HAP-1 (cell line): ENCODE measurements at places on chromosomes 5 and 9.

DNA sequence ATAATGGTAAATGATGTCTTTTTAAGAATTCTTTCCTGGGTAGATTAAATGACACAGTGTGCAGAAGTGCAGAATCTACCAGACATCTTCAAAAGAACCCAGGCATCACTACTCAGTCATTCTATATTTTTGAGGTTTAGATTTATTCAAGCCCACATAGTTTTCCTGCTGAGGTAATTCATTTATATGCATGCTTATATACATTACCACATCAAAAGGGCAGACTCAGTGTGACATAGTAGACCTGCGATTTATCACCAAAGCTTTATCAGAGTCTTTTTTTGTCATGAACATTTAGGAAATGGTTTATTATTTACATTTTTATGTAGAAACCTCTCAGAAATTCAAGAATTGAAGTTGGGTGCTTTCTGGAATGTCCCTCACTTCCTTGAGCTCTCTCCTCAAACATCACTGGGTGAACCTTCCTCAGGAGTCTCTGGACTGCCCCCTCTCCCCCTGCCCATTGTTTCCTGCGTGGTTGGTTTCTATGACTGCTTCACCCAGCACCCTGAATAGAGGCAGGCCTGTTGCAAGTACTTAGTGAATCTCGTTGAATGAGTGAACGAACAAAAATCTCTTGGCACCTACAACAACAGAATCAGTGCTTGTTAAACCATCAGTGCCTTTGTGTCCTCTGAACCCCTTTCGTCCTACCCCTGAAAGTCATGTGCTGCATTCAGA lies 42.5 kb downstream of the ADAMTS16 start:
- no peak for DNase-seq

GRCh38 chr5:94245608-94246007 lies 372.8 kb downstream of the KIAA0825 start:
- no peak for DNase-seq

DNA sequence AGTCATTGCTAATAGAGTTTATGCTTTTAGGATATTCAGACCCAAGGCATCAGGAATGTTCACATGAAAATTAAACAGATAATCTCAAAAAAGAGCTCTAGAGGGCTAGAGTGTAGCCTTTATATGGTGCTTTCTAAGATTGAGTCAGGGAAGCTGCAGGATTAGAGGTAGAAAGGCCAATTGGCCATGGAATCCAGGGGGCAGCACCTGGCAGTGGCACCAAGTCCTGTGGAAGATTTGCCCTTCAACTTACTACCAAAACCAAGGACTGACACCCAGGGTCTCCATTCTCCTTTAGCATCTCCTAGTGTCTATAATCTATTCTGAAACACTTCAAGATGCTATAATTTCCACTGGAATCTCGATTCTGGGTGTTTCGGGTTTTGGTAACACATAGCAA lies 112.4 kb downstream of the ACER2 start:
- DNase-seq, result no peak

DNA sequence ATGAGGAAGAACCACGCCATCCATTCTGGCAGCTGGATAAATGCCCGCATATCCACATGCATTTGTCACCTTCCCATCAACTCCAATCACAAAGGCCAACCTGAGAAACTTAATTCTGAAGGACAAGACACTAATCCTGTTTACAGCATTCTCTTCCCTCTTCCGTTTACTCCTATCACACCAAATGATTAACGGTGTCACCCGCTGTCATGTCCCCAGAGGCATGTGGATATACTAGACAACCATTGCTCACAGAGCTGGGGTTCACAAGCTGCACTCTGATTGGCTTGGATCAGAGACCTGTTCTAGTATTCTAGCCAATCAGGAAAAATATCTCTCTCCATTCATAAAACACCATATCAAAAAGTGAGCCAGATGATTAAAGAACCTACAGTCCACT lies 3.6 kb downstream of the MACROH2A1 start:
- DNase-seq, result no peak

GRCh38 chr5:77065256-77065655 lies 21.8 kb downstream of the ZBED3 start:
- no peak for DNase-seq

- no peak for DNase-seq
Observed at GRCh38 chr5:172733131-172733973, 37.6 kb downstream of the DUSP1 start.

GRCh38 chr9:133916159-133916541 lies 76.0 kb downstream of the VAV2 start:
- DNase-seq, result no peak

DNA sequence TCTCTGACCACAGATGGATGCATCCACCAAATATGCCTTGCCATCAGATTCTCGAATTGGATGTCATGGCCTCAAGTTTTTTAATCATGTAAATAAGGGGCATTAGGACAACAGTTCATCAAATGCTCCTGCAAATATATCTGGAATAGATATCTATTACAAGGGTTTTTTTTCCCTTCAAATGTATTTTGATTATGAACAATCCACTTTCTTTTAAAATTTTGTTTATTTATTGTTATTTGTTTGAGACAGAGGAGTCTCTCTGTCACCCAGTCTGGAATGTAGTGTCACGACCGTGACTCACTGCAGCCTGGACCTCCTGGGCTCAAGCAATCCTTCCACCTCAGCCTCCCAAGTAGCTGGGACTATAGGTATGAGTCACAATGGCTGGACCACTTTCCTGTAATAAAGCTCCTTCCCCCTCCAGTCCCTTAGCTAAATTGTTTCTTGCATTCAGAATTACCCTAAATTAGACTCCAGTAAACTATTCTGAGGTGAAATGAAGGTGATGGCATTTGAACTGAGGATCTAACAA lies 1412.1 kb downstream of the EFNA5 start:
- no peak for DNase-seq

DNA sequence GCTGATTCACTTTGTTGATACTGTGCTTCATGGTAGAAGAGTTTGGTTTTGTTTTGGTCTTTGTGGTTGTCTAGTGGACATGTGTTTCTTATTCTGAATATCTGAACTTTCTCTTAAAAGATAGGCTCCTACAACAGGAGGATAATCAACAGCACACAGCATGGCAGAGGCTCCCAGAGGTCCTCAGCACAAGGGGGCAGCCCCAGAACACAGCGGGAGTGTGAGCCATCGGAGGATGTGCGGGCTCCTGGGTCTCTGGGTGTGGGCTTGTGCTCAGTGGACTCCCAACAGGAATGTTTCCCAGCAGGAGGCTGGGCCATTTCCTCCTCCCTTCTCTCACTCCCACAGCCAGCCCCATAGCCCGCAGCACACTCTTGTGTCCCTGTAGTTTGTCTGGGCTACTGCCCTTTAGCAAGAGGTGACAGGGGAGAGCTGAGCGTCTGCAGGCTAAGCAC lies 164.3 kb upstream of the OTULINL start:
- DNase-seq, result no peak

DNA sequence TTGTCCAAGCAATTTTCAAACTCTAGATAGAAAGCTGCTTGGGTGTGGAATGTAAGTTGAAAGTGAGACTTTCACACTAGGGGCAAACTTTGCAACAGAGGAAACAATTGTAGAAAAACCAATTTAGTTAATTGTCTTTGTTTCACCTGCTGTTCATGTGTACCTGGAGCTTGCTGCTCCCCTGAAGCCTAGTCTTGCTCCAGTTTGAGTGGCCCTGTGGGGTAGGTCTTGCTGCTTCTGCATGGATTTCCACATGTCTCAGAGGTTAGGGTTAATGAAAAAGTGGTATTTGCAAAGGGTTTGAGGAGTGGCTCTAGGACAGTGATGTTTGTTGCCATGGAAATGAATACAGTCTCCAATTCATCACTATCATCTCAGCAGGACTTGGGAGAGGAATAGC lies 182.2 kb downstream of the FSTL4 start:
- DNase-seq, result no peak

GRCh38 chr9:136784997-136785361 lies 6.2 kb upstream of the TMEM141 start:
- DNase-seq, result no peak

- DNase-seq, result no peak
Observed at GRCh38 chr9:97983589-97984187, 547 bp downstream of the ANP32B start.

GRCh38 chr9:95370064-95370463 lies 52.6 kb upstream of the FANCC start:
- DNase-seq, result no peak

- DNase-seq, result no peak
Observed at GRCh38 chr9:38342096-38342495, 50.4 kb upstream of the ALDH1B1 start.

GRCh38 chr5:168707716-168708695 lies 128.8 kb upstream of the PANK3 start:
- no peak for DNase-seq

- DNase-seq, result no peak
Observed at GRCh38 chr5:111135946-111136345, 43.8 kb downstream of the WDR36 start.

DNA sequence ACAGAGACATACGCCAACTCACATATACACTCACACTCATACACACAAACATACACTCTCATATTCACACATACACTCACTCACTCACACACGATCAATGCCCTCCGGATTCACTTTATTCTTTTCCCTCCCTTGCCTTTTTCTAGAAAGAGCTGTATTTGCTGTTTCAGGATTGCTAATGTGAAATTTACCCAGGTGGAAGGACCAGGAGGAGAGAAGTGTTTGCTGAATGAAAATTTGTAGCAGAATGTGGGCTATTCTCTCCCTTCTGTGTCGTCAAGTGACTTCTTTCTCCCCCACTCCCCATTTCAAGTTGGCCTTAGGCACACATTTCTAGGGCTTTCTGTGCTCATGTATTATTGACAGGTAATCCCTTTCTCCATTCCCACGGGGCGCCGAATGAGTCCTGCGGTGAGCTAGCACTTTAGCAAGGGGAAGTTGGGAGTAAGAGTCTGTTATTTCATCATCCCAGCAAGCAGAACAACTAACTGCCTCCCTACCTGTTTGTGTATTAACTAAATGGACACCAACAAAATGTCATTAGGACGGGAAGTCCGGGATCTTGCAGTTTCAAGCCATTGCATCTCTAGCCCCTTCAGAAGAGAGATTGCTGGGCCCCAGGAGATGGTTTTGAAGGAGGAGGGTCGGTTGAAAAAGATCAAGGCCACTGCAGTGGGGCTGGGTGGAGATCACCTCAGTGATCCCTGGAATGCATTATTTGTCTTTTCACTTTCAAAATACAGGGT lies 97.1 kb upstream of the TAF11L2 start:
- peak; percentile 17 for DNase-seq

GRCh38 chr5:149865746-149866145 lies 78.8 kb downstream of the PDE6A start:
- DNase-seq, result no peak

GRCh38 chr5:37661227-37661920 lies 178.5 kb downstream of the GDNF start:
- DNase-seq, result no peak

GRCh38 chr5:171614971-171615653 lies 170.5 kb upstream of the SMIM23 start:
- no peak for DNase-seq

- no peak for DNase-seq
Observed at GRCh38 chr5:122327110-122327509, 15.1 kb downstream of the SNCAIP start.

DNA sequence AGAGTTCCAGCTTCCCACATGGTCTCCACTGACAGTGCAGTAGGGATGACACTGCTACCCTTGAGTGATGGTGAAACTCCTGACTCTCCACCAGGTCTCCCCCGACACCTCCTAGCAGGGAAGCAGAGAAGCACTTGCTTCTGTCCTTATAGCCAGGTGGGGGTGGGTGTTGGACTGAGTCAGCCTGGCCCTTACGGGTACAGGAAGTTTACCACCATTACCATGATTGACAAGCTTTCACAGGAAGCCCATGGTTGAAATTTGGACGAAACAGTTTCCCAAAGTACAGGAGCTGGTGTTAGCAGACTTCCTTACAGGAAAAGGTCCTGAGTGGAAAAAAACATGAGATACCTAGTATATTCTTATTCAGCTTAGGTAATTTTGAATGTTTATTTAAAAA lies 3.1 kb upstream of the FBXL7 start:
- DNase-seq, result no peak

GRCh38 chr5:115736004-115736689 lies 80.3 kb downstream of the CDO1 start:
- no peak for DNase-seq

- DNase-seq, result no peak
Observed at GRCh38 chr9:99027443-99027842, 77.5 kb upstream of the TGFBR1 start.

DNA sequence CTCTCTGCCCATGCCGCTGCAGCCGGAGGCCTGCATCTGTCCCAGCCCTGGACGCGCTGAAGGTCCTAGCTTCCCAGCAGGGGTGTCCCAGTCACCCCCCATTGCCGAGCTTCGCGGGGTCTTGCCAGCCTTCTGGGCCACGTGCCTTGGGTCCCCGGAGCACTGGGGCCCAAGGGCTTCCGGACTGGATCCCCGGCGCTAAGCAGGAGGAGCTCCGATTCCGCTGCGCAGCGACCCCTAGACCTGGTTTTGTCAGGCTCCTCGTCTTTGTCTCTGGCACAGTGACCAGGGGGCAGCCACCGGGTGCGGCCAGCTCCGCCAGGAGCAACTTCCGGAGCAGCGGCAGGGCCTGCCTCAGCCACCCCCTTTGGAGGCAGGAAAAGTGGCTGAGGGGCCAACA lies 3.3 kb upstream of the IRX1 start:
- DNase-seq, result no peak

- no peak for DNase-seq
Observed at GRCh38 chr5:135443161-135443960, 3.8 kb downstream of the DCANP1 start.

DNA sequence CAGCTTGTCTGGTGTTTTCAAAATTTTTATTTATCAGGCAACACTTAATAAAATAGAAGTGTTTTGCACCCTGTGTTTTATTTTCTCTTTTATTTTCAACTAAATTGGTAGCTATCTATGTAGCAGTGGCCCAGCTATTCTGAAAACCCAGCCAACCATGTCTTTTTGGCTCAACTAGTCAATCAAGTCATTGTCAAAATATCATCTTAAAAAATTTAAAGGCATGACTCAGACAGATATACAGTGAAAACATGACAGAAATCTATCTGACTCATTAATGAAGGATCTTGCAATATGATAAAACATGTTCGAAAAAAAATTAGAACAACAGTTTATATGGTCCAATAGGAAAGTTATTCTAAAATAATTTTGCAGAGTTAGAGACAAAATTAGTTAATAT lies 75.1 kb downstream of the HSD17B4 start:
- no peak for DNase-seq

- DNase-seq, result no peak
Observed at GRCh38 chr9:112065806-112066606, 109.1 kb downstream of the SUSD1 start.

GRCh38 chr9:36337002-36337401 lies 63.1 kb downstream of the RNF38 start:
- no peak for DNase-seq

- DNase-seq, result no peak
Observed at GRCh38 chr5:172008111-172008455, 1.6 kb upstream of the FBXW11 start.
